GM12878 (cell line): ENCODE measurements at places on chromosomes 1 and 21.
A peak's percentile ranks its signal among the peaks of the same experiment; 100 is the strongest.

DNA sequence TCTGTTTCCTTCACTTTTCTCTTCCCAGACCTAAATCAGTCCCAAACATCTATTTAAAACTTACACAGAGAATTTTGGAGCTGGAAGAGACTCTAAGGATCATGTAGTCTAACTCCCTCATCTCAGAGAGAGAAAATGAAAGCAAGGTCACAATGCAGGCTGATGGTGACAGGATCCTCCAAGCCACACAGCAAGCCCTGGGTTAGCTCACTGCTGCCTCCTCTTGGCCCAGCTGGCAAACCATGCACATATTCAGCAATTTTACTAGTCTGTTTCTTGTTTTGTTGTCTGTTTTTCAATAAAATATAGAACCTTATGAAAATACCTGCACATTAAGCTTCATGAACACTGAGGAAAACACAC is 27.7 kb upstream of the LY9 start:
- peak; percentile 84 for DNase-seq

- no peak for DNase-seq
These were observed 199.0 kb downstream of the PDE4B start for GRCh38 chr1:65991694-65992093.

DNA sequence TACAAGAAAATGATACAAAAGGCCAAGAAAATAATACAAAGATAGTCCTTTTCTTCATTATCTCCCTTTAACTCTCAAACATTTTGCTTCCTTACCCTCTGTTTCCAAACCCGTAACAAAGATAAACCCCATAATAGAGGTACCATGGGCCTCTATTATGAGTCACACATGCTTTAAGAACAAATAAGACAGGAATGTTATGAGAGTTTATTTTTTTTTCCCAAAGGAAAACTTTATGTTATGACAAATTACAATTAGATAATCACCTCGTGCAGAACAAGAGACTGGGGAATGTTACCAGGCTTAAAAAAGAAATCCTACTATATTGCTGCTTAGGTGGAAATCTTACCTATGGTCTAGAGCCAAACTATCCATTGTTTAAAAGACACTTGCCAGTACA is 272.0 kb downstream of the BRINP3 start:
- DNase-seq, result no peak

GRCh38 chr1:101005183-101005582 is 20.4 kb downstream of the DPH5 start:
- no peak for DNase-seq

GRCh38 chr1:81605023-81605422 is 195.7 kb upstream of the ADGRL2 start:
- no peak for DNase-seq

GRCh38 chr1:54331091-54331772 is 75.0 kb downstream of the SSBP3 start:
- no peak for DNase-seq

DNA sequence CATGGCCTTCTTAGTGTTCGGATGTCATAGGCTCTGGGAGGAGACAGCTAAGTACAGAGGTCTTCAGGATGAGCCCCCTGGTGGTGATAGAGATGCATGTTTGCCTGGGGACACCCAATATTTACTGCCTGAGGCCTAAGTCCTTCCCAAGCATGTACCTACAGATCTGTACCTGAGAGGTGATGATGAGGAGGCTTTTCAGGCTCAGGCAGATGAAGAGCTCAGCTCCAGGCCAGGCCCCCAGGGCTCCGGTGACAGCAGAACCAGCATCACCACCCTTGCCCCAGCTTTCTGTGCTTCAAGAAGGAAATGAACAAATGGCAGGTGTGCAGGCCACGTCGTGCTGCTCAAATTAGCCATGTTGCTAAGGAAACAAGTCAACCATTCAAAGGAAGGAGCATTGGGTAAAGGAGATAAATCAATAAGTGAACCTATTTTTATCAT is 21.1 kb downstream of the CACNA1E start:
- no peak for DNase-seq

DNA sequence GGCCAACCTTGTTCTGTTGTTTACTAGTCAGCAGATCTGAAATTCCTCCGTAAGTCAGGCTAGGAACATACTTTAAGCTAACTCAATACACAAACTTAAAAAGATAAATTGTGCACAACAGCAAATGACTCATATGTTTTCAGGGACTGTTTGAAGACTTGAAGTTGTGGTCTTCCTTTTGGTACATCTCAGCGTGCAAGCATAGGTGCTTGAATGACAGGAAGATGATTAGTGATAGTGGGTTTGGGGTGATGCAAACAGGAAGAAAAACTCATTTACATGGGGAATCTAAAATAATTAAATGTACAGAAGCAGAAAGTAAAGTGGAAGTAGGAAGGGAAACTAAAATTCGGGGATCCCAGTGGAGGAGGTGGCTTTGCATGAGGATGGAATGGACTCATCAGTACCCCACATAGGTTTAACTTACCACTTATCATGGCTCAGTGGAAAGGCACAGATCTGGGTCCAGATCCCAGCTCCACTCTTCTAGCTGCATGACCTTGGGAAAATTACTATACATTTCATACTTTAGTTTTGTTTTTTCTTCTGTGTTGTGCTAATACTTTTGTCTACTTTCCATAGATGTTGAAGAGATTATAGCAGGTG is 122.3 kb downstream of the XCL2 start:
- DNase-seq, result no peak

GRCh38 chr1:1305300-1306069 is 2.2 kb downstream of the ACAP3 start:
- DNase-seq, result no peak

GRCh38 chr1:161119092-161119903 is 1.4 kb downstream of the NIT1 start:
- no peak for DNase-seq

DNA sequence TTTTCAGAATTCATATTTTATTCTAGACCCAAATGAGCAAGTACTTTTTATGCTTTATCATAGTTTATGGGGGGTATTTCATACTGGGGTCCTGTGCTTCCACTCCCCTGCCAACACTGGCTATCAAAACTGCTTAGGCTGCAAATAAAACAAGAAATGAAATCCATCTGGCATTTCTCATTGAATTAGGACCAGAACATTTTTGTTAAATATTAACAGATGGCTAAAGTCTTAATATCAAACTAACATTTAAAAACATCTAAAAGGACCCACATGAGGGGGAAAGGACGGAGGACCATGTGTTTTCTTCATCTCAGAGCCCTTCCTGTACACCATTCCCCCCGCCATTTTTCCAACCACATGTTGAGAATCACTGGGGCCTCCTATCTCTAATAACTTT is 167.5 kb upstream of the C1orf105 start:
- DNase-seq, result no peak

GRCh38 chr1:205458777-205459566 is 3.1 kb upstream of the BLACAT1 start:
- DNase-seq, result no peak

DNA sequence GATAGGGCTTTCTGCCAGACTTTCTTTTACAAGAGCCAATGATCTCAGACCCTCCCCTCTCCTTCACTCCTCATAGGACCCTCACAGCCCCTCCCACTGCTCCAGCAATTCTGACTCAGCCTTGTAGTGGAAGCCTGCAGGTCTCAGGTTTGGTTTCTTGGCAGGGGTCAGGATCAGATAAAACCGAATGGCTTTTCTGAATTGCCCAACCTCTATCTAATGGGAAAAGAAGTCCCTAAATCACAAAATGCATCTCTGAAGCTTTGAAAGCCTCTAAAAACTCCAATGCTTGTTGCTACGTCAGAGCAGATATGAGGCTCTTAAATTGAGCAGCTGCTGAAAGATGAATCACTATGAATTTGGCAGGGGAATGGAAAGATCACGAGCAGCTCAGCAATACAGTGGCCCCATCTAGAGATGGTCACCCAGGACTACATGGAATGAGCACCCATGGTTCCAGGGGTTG is 74.5 kb downstream of the NID1 start:
- DNase-seq, result no peak

GRCh38 chr1:2091611-2092604 is 41.7 kb downstream of the PRKCZ start:
- no peak for DNase-seq

DNA sequence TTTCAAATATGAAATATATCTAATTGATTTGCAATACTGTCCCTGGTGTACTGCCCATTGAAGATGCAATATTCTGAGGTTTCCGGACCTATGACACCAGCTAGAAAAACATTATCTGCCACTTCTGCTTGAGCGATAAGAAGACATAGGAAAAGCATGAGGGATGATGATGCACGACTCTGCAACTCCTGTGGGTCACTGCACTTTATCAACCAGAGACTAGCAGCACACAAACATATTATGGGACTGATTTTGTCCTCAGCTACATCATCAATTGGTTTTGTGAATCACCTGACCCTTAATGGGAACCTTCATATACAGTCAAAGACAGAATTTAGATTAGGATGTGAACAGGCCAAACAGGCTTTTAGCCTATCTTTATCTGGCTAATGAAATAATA is 13.8 kb upstream of the KCNA3 start:
- no peak for DNase-seq

GRCh38 chr21:31397939-31398338 is 53.9 kb upstream of the TIAM1 start:
- DNase-seq, result no peak

DNA sequence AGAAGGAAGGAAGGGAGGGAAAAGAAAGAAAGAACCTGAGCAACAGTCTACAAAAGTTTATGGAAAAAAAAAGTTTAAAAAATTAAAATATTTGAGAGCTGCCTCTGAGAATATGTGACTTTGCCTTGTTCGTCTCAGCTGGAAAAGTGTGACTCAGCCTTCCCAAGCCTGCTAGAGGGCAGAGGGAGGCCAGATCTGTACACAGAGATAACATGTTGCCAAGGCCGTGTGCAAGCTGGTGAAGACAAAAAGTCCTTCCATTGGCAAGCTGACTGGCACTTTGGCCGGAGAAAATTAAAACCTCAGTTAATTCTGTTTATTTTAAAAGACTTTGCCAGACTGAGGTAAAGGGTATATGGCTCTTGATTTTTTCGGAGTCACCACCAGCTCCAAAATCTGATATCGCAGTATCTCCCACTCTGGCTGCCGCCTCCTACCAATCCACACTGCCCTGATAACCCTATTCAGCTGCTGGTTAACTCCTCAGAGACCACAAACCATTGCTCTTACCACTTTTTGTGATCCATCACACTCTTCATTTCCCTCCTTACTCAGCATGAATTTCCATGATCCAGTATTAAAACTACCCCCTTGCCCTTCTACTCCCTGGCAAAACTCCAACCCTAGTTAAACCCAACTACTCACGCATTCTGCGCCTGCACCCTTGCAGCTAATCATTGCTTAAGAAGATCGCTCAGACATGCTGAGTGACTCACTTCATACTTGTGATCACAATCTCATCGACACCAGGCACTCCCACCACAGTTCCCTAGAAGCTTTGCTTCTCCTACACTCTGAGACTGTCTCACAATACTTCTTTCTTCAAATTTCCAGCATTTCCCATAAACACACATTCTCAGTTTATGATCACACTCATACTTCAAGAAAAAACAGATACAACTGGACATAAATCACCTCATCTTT is 5.7 kb upstream of the PPP1R15B start:
- DNase-seq, result no peak

DNA sequence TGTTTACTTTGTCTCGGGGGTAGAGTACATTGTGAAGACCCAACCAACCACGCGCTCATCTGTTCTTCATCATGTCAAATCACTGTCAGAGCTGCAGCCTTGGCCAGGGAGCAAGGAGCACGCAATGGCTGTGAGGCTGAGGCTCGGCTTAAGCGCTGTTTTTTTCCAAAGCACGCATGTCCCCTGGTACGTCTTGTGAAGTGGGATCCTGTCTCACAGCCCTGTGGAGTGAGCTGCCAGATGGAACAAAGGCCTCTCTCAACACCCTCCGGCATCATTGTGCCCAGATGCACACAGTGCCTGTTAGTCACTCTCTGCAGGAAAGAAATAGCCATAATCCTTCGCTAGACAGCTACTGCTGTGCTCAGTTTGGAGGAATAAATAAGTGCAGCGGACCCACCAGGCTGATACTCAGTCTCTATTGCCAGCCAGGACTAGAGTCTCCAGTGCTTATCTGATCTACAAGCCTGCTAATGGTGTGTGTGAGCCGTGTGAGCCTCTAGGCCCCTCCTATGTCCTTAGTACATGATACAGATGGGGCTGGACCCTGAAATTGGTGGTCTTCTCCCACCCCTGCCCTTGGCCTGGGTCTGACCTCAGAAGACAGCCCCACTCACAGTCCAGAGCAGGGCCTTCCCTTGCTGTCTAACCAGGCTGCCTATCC is 91.3 kb upstream of the COA6 start:
- DNase-seq, result no peak

DNA sequence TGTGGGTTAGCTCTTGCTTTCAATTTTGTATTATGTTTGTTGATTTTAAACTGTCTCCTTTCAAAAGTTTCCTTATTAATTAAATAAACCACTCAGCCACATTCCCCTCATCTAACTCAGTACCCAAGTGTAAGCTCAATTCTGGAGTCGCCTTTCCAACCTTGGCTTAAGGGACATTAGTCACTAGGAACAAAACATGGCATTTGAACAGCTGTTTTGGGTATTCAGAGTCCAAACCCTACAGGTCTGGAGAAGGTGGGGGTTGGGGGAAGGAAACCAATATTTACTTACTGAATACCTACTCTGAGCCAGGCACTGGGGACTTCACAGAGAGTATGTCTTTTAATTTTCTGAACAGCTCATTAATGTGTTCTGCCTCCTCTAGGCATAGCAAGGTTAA is 117.2 kb upstream of the JUN start:
- DNase-seq, result no peak

DNA sequence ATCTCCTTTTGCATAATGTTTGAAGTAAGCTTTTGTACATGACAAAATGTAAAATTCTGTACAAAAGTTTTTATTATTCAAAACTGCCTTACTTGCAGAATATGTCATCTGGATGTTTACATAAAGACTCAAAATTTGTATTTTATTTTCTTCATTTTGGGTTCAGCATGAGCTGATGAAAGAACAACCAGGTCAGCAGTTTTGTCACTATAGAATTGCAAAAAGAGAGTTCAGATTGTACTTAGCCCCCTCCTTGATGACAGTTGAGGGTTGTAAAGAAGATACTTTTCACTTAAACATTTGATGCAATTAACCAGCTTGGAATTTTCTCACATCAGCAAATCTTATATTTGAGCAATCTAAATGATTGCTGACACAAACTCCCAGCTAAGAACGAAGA is 669.3 kb downstream of the PLA2G4A start:
- no peak for DNase-seq

- DNase-seq, result no peak
These were observed 78.1 kb upstream of the PAPPA2 start for GRCh38 chr1:176384841-176385240.

DNA sequence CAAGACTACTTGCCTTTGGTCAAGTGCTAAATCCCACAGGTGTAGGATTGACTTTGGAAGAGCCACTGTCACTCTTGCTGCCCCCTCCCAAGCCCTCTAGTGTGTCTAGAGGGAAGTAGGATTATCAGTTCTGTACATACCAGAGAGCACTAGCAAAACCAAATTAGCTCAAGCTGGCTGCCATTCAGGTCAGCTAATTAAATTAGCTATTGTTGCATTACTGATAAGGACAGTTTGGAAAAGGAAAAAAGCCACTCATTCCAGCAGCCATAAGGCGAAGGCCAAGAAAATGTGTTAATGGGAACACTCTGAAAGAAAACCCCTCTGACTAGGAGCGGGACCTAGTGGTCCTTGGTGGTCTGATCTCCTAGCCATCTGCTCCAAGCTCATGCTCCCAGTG is 321.7 kb downstream of the PBX1 start:
- DNase-seq, result no peak

- no peak for DNase-seq
These were observed 157.6 kb upstream of the LMO4 start for GRCh38 chr1:87170931-87171598.
